CD8-positive, alpha-beta memory T cell (primary cell): ENCODE measurements at places on chromosomes 11 and 22.

DNA sequence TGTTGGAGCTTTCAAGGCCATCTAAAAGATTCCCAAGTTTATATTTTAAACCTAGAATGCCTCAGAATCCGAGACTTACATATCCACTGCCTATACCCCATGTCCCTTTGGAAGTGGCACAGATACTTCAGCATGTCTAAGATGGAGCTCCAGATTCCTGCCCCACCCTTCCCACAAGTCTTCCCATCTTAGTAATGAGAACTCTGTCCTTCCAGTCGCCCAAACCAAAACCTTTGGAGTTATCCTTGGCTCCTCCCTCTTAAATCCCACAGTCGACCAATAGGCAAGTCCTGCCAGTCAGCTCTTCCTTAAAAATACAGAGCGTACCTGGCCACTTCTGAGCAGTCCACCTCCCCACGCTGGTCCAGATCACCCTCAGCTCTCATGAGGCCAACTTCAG lies 4.3 kb downstream of the POLD4 start:
- H3K36me3 ChIP-seq, result no peaks in the 10 kb centered on the region
- H3K27ac ChIP-seq, result no peak overlapping the region
- DNase-seq, result no peak

DNA sequence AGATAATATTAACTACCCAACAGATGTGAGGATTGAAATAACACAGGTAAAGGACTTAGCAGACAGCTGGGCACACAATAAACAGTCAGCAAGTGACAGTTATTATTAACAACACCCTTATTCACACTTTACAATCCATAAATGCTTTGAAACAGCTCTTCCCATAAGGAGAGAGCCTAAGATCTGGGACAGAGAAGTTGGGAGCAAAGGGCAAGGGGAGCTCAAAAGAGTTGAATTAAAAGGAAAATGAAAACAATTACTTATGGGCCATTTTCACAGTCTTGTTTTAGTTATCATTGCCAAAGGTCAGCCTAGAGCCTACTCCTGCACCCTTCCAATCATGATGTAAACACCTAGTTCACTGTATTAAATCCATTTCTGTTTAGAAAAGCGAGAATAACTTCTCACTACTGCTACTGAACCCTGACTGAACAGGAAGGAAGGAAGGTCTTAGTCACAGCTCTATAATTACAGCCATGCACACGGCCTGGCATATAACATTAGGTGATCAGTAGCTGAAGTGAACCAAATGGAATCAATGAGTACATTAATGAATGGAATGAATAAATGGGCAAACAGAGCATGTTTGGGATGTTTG lies 111.3 kb downstream of the PLEKHA7 start:
- no peak overlapping the region for H3K4me3 ChIP-seq
- no peaks in the 10 kb centered on the region for H3K36me3 ChIP-seq
- no peak overlapping the region for H3K27ac ChIP-seq
- no peaks in the 10 kb centered on the region for H3K4me1 ChIP-seq

DNA sequence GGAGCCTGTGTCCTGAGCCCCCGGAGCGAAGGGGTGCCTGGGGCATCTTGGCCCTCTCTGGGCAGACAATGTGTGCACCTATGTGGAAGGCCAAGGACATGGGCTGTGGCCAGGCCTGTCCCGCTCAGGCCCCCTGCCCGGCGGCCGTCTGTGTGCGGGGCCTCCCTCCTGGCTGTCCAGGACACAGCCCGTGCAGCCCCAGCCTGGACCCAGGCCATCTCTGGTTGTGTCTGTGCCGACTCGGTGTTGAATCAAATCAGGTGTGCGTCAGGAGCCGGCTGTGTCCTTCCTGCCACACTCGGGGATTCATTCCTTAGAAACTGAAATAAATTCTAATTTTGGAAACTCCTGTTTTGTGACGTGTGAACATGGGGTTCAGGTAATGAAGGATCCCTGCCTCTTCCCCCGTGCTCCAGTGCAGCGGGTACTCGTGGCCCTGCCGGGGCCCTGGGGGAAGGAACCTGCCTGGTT lies 1.5 kb upstream of the SELENOO start:
- H3K4me1 ChIP-seq, result peaks cover 23% of the 10 kb centered on the region
- peaks cover 6% of the 10 kb centered on the region for H3K36me3 ChIP-seq
- no peak overlapping the region for H3K27ac ChIP-seq
- no peak for DNase-seq
- no peaks in the 10 kb centered on the region for H3K27me3 ChIP-seq

DNA sequence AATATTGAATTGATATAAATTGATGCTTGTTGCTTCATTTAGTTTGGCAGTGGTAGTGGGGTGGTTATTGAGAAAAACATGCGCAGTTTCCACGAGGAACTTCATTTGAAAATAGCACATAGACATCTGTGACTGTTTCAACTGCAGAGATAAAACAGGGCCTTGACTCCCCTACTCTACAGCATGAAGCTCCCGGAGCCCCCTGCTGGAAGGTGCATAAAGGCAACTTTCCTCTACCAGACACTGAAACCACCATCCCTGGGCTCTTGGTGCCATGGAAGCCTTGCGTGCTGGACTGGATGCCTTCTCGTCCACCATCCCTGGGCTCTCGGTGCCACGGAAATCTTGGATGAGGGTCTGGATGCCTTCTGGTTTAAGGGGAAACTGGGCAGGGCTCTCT lies 195.9 kb downstream of the CSNK2A3 start:
- peaks cover 18% of the 10 kb centered on the region for H3K4me1 ChIP-seq
- H3K27ac ChIP-seq, result no peak overlapping the region
- DNase-seq, result peak; percentile 28
- H3K36me3 ChIP-seq, result no peaks in the 10 kb centered on the region

- H3K4me3 ChIP-seq, result no peak overlapping the region
- peaks cover 66% of the 10 kb centered on the region for H3K36me3 ChIP-seq
- H3K27me3 ChIP-seq, result no peaks in the 10 kb centered on the region
- no peaks in the 10 kb centered on the region for H3K4me1 ChIP-seq
Measured at GRCh38 chr22:24088816-24089215, 77.7 kb downstream of the CABIN1 start.

- no peak for DNase-seq
- no peaks in the 10 kb centered on the region for H3K4me1 ChIP-seq
- no peaks in the 10 kb centered on the region for H3K36me3 ChIP-seq
- H3K4me3 ChIP-seq, result no peak overlapping the region
- H3K27me3 ChIP-seq, result no peaks in the 10 kb centered on the region
Measured at GRCh38 chr11:113204280-113204679, 110.1 kb upstream of the TTC12 start.

- H3K4me3 ChIP-seq, result no peak overlapping the region
- no peaks in the 10 kb centered on the region for H3K27me3 ChIP-seq
- H3K36me3 ChIP-seq, result peaks cover 36% of the 10 kb centered on the region
- H3K4me1 ChIP-seq, result peaks cover 40% of the 10 kb centered on the region
Measured at GRCh38 chr11:70205766-70206165, 2.7 kb downstream of the FADD start.

GRCh38 chr11:102313238-102313940 lies 3.9 kb upstream of the BIRC3 start:
- H3K36me3 ChIP-seq, result no peaks in the 10 kb centered on the region
- peaks cover 41% of the 10 kb centered on the region for H3K4me1 ChIP-seq
- no peaks in the 10 kb centered on the region for H3K27me3 ChIP-seq
- H3K27ac ChIP-seq, result peak overlapping the region; percentile 27
- no peak for DNase-seq
- peak overlapping the region; percentile 53 for H3K4me3 ChIP-seq

DNA sequence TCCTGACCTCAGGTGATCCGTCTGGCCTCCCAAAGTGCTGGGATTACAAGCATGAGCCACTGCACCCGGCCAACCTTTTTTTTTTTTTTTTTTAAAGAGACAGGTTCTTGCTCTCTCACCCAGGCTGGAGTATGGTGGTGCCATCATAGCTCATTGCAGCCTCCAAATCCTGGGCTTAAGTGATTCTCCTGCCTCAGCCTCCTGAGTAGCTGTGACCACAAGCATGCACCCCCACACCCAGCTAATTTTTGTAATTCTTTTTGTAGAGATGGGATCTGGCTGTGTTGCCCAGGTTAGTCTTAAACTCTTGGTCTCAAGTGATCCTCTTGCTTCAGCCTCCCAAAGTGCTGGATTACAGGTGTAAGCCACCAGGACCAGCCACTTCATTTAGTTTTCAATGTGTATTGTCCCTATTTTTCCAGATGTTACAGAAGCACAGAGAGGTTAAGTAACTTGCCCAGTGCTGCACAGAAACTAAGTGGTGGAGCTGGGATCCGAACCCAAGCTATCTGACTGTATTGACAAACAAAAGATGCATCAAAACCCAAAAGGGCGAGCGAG lies 55.6 kb upstream of the GRK3 start:
- no peaks in the 10 kb centered on the region for H3K27me3 ChIP-seq
- H3K36me3 ChIP-seq, result no peaks in the 10 kb centered on the region
- H3K27ac ChIP-seq, result no peak overlapping the region
- no peaks in the 10 kb centered on the region for H3K4me1 ChIP-seq

DNA sequence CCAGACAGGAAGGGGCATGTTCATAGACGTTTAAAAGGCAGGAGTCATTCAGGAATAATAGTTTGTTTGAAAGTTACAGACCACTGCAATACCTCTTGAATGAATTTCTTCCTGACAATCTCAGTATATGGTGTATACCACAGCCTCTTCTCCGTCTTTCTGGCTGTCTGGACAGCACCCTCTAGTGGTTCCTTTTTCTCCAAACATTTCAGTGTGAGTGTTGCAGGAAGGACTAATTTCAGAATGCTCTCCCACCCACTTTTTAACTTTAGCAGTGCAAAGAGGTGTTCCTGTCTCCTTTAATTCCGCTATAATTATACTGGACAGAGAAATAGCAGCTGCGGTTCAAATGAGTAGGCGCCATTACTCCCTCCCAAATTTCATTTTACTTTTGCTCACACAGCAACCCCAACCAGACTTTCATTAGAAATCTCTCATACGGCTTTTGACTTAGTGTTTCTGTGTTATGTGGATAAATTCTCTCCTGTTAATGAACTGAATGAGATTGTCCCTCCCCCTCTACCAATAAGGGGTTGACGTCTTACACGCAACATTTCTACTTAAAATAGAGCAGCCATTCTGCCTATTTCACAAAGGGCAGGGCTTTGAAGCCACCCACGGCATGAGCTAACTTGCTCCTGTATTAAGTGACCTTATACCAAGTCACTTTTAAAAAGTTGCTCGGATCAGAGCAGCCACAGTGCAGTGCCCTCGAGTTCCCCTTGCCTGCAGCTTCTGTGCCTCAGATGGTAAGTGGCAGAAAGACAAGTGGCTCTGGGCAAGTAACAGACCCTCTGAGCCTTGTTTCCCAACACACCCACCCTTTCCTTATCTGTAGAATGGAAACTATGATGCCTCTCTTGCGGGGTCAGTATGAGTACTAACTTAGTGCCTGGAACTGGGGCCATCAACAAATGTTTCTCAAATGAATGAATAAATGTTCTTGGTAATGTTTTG lies 368.6 kb downstream of the OPCML start:
- H3K4me1 ChIP-seq, result no peaks in the 10 kb centered on the region
- no peaks in the 10 kb centered on the region for H3K27me3 ChIP-seq
- H3K36me3 ChIP-seq, result no peaks in the 10 kb centered on the region
- H3K27ac ChIP-seq, result no peak overlapping the region

GRCh38 chr11:20204681-20205080 lies 44.4 kb upstream of the DBX1 start:
- H3K4me3 ChIP-seq, result no peak overlapping the region
- peaks cover 13% of the 10 kb centered on the region for H3K27me3 ChIP-seq
- H3K36me3 ChIP-seq, result no peaks in the 10 kb centered on the region

GRCh38 chr11:46560300-46560991 lies 33.4 kb downstream of the AMBRA1 start:
- H3K4me1 ChIP-seq, result peaks cover 35% of the 10 kb centered on the region
- DNase-seq, result no peak
- no peaks in the 10 kb centered on the region for H3K27me3 ChIP-seq
- peak overlapping the region; percentile 72 for H3K4me3 ChIP-seq

- H3K4me3 ChIP-seq, result no peak overlapping the region
- H3K4me1 ChIP-seq, result no peaks in the 10 kb centered on the region
Measured at GRCh38 chr22:44894321-44894720, 115.5 kb downstream of the PHF21B start.

DNA sequence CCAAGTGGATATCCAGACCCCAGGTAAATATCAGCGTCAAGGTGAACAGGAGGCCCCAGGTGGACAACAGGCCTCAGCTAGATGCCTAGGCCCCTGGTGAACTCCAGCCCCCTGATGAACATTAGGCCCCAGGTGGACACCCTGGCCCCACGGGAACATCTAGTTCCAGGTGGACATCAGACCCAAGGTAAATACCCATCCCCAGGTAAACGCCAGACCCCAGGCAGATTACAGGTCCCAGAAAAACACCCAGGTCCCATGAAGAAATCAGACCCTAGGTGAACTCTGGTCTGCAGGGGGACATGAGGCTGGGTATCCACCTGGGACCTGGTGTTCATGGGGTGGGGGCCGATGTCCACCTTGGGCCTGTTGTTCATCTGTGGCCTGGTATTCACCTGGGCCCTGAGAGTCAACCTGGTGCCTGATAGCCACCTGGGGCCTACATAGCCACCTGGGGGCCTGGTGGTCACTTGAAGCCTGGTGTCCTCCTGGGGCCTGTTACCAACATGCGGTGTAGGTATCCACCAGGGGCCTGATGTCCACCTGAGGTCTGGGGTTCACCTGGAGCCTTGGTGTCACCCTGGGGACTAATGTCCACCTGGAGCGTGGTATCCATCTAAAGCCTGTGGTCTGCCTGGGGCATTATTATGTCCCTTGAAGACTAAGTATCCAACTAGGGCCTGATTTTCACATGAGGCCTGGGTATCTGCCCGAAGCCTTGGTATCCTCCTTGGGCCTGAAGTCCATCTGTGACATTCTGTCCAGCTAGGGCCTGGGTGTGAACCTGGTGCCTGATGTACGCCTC lies 56.8 kb upstream of the SEPTIN5 start:
- H3K4me3 ChIP-seq, result no peak overlapping the region
- H3K27me3 ChIP-seq, result no peaks in the 10 kb centered on the region
- H3K36me3 ChIP-seq, result no peaks in the 10 kb centered on the region
- H3K27ac ChIP-seq, result no peak overlapping the region
- no peaks in the 10 kb centered on the region for H3K4me1 ChIP-seq

GRCh38 chr11:46248289-46249102 lies 29.0 kb upstream of the CREB3L1 start:
- no peak for DNase-seq
- no peaks in the 10 kb centered on the region for H3K4me1 ChIP-seq
- H3K27ac ChIP-seq, result peak overlapping the region; percentile 52
- H3K27me3 ChIP-seq, result no peaks in the 10 kb centered on the region
- H3K36me3 ChIP-seq, result no peaks in the 10 kb centered on the region
- H3K4me3 ChIP-seq, result no peak overlapping the region

DNA sequence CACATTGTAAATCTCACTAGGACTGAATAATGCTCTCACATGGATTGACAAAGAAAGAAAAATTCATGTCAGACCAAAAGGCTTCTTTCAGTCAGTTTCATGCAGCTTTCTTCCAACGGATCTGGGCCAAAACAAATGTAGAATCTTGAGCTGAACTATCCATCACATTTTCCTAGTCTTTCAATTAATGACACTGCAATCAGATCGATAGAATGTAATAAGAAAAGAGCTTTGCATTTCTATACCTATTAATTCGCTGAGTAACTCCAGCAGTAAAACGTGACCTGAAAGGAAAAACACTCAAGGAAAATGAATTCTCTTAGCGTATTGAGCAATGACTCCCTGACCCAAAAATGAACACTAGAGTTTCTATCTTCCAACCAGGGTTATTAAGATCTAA lies 194.8 kb upstream of the BLID start:
- H3K4me1 ChIP-seq, result no peaks in the 10 kb centered on the region
- H3K4me3 ChIP-seq, result no peak overlapping the region
- no peaks in the 10 kb centered on the region for H3K36me3 ChIP-seq
- no peak for DNase-seq
- H3K27ac ChIP-seq, result no peak overlapping the region

- no peak overlapping the region for H3K4me3 ChIP-seq
- no peaks in the 10 kb centered on the region for H3K4me1 ChIP-seq
- no peak overlapping the region for H3K27ac ChIP-seq
- H3K27me3 ChIP-seq, result no peaks in the 10 kb centered on the region
- no peak for DNase-seq
Measured at GRCh38 chr11:14542324-14542723, 22.1 kb upstream of the PSMA1 start.
